Urinary bladder (tissue), 4 donors: ENCODE measurements at places on chromosomes 7 and 10. TPM values are rescaled to one million over a fixed set of nuclear protein-coding genes. Genes with fewer than 3 reads are reported as not detected.

DNA sequence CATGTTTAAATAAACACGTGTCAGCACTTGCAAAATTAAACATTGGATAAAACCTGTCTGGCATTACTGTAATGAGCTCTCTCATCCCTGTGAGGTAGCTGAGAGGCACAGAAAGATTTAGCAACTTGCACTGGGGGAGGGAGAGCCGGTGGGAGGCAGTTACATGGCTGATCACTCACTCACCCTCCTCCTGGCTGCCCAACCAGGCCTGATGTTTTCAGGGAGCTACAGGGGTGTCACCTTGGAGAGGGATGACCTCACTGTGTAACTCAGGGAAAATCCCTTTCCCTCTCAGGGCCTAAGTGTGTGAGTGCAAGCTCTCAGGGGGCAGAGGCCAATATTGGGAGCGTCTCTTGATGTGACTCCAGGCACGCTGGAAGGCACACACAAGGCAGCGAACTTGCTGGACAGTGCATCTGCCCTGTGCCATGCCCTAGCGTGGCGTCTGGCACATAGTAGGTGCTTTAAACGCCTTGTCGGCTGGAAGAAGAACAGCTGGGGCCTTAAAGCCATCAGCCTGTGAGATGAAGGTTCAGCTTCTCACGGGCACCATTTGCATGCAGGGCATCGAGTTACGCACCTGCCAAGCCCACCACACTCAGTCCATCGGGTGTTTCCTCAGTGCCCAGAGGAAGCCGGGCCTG is 51.1 kb downstream of the ELFN1 start:
- no peak for DNase-seq

GRCh38 chr10:32103721-32104120 is 47.5 kb upstream of the KIF5B start:
- no peak for DNase-seq

Gene IFIT1B
- total RNA-seq = 2.2 TPM

Gene LOXL4
- 8.8 TPM for total RNA-seq

Gene GPR15LG
- total RNA-seq = 16.6 TPM

DNA sequence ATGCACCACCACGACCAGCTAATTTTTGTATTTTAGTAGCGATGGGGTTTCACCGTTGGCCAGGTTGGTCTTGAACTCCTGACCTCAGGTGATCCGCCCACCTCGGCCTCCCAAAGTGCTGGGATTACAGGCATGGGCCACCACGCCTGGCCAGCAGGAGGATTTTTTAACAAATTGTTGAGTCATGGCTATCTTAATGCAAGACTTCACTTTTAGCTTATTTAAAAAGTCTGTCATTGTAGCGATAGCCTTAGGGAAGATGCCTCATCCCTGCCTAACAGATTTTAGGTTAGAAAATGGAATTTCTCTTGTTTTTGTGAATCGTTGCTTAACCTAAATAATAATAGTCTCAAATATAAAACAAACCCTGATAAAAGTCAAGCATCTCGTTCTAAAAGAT is 35.5 kb downstream of the PPP2R2D start:
- DNase-seq = no peak

DNA sequence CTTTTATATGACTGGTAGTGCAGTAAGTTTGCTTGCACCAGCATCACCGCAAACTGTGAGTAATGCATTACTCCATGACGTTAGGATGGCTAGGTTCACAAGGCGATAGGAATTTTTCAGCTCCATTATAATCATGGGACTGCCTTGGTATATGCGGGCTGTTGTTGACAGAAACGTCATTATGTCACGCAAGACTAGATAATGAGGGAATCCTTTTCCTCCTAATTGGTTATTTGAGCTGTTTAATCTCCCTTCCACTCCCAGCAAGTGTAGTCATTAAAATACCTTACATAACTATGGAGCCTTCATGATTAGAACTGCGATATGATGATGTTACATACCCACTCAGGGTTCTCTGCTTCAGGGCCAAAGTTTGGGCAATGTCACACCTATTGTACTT is 17.3 kb downstream of the KLLN start:
- no peak for DNase-seq

- DNase-seq = no peak
Measured at GRCh38 chr7:23458044-23458443, 12.2 kb downstream of the IGF2BP3 start.

GRCh38 chr10:97371696-97372095 is 29.4 kb downstream of the RRP12 start:
- no peak for DNase-seq

Gene ZNF22
- 44.4 TPM for total RNA-seq

GRCh38 chr7:121153995-121154394 is 165.5 kb downstream of the CPED1 start:
- no peak for DNase-seq

Gene MSMB
- total RNA-seq = not detected

DNA sequence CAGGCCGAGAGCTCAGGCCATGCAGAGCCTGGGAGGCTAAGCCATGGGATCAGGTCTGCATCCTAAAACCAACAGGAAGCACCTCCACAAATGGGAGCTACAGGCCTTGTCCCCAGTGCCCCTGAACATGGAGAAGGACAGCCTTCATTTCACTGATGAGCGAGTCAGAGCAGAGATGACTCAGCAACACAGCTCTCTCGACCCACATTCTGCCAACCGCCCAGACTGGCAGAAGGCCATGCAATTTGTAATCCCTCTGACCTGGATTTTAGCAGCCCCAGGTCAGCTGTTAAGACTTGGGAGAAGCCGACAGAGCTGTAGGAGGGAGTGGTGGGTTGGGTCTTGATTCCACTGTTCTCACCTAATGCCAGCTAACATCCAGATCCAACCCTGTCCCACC is 25.5 kb downstream of the VOPP1 start:
- DNase-seq = no peak

DNA sequence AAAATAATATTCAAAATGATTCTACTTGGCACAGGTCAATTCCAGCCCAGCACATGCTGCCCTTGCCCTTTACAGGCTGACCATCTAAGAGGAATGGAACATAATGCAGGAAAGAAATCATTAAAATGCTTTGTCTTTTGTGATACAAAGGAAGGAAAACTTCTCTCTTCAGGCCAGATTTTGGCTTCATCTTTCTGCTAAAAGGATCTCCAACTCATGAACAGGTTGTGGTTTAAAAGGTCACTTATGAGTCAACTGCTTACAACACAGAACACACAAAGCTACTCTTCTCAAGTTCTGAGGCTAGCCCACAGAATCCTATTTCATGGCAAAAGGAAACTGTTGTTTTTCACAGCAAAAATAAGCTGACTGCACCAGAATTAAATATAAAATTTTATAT is 197.1 kb downstream of the DOCK4 start:
- no peak for DNase-seq

DNA sequence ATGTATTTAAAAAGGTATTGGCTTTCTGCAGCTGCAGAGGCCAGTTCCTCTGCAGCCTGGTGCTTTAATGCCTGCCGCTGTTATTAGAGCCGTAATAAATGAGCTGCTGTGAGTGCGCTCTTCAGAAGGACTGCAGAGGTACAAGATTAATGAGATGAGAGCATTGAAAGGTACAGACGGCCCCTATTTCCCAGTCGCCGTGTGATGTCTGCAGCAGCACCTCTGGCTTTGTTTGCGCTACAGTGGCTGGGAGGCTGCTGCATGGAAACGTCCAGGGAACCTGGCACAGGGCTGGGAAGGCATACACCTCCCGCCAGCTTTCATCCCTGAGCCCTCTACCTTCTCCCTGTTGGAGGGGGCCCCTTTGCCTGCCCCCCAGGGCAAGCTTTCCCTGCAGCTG is 383.8 kb upstream of the ZMIZ1 start:
- no peak for DNase-seq

GRCh38 chr10:19756919-19757318 is 59.3 kb upstream of the PLXDC2 start:
- DNase-seq = no peak

DNA sequence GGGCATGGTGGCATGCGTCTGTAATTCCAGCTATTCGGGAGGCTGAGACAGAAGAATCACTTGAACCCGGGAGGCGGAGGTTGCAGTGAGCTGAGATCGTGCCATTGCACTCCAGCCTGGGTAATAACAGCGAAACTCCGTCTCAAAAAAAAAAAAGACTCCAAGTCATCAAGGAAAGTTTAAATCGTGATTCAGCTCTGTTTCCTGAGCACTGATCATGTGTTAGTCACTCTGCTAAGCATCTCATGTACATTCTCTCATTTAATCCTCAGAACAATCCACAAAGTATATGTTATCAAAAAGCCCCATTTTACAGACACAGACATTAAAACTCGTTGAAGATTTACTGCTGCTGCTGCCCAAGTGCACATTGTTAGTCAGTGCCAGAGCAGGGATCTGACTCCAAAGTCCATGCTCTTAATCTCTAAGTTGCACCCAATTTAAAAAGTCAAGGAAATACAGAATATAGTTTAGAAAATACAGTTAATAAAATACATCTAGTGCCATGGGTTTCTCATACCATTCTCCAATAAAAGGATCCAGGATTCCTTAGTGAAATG is 6.2 kb downstream of the PIK3AP1 start:
- DNase-seq = no peak

Gene ACTR3C
- 6.5 TPM for total RNA-seq

Gene PDE6C
- total RNA-seq = not detected

Gene FAM170B
- not detected for total RNA-seq

Gene RADIL
- 4.9 TPM for total RNA-seq

DNA sequence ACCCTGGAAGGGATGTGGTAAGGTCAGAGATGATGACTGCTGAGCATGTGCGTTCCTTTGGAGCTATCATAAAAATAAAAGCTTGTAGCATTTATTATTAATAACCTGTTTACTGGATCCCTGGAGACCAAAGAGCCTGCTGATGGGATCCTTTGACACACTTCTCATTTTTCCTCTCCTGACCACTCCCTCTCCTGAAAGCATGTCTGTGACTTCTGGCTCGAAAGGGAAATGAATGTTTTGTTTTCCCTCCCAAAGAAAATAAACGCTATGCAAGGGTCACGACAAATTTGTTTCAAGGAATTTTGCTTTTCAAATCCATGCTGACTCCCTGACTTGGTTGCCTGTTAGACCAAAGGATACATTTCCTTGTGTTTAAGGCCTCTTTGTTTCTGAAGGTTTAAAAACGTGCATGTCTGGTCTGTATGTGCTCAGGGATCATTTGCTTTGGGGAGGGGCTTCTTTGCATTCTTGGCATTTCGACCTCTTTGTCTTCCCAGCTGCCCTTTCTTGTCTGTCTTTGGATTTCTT is 185.1 kb upstream of the AGK start:
- no peak for DNase-seq

Gene MIOS
- 66.3 TPM for total RNA-seq

Gene ATOH7
- total RNA-seq = not detected

Gene IL15RA
- 3.5 TPM for total RNA-seq

GRCh38 chr10:127462643-127463295 is 86.3 kb upstream of the NPS start:
- no peak for DNase-seq

DNA sequence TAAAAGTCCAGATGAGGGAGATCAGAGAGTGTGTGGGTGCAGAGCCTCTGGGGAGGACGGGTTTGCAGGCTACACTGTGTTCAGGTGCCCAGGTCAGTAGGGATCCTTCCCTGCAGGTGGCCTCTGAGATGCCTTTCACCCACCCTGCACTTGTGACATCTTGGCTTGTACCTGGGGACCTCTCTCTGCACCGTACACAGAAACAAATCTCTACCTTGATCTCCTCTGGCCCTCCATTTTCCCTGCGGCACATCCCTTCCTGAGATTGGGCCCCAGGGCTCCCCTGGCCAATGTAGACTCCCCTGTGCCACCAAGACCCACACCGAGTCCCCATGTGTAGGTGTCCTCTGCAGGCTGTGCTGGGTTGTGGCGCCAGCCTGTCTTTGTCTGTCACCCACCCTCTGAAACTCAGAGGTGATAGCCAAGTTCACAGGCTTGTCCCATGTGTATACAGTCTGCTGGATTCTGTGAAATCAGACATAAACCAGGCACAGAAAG is 140.6 kb downstream of the PTPN20 start:
- no peak for DNase-seq

DNA sequence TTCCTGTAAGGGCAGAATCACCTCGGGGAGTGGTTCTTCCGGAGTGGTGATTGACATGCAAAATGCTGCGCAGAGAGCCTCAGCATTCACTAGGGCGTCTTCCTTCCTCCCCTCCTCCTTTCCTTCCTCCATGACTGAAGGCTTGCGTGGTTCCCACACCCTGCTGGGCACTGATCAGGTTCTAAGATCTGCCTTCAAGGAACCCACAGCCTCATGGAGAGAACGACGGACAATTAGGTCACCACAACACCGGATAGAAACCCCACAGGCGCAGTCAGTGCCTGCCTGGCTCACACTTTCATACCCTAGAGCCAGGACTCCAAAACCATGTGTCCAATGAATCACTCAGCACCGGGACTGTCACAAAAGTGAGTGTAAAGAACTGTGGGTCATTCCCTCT is 131.3 kb downstream of the DPP6 start:
- DNase-seq = no peak

DNA sequence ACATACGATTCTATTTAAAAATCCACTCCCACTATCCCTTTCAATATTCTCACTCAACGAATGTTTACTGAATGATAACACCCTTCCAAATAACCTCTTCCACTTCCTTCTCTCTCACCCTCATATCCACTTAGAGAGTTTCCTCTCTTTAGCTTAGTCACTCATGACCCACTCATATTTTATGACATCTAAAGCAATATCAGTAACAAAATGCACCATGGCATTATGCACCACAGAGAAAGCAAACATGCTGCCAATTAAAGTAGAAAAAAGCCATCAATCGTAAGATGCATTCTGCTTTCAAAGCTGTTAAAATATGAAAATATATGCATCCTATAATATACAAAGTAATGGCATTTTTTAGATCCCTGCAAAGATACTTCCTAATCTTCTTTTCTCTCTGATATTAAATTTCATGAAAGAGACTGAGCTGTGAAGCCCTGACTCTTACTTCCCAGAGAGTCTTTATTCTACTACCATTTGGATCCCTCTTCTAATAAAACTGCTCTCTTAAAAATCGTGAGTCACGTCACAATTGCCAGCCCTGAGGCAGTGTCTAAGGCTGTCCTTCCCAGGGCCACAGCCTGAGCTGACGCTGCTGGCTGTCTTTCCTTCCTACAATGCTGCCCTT is 283.0 kb upstream of the KLF6 start:
- DNase-seq = no peak

DNA sequence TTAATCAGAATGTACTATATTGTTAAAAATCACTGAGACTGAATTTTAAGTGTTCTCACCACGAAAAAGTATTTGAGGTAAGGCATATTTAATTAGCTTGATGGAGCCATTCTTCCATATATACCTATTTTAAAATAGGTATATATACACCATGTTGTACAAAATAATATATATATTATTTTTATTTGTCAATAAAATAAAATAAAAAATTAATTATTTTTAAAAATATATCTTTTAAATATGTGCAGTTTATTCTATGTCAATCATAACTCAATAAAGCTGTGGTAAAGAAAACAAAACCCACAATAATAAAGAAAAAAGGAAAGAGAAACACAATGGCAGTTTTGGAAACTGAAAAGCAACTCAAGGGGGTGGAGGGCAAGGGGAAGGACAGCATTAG is 33.6 kb upstream of the TFEC start:
- DNase-seq = no peak

Gene NRG3
- total RNA-seq = 1.5 TPM

GRCh38 chr10:78779339-78779955 is 289.3 kb upstream of the ZMIZ1 start:
- DNase-seq = no peak
